Nasal cavity respiratory epithelium epithelial cell of viscerocranial mucosa (primary cell): ENCODE measurements at places on chromosomes 6 and 20. TPM values are rescaled to one million over a fixed set of nuclear protein-coding genes. Genes with fewer than 3 reads are reported as not detected.

The LINC00237 gene
- total RNA-seq: not detected in 2 replicates

The ZBTB46 gene
- total RNA-seq: 1.2 and 1.7 TPM in 2 replicates

The OPRM1 gene
- not detected in 2 replicates for total RNA-seq

The CST5 gene
- total RNA-seq: not detected in 2 replicates
